ENCODE measurements at places on chromosomes 2 and 18.

DNA sequence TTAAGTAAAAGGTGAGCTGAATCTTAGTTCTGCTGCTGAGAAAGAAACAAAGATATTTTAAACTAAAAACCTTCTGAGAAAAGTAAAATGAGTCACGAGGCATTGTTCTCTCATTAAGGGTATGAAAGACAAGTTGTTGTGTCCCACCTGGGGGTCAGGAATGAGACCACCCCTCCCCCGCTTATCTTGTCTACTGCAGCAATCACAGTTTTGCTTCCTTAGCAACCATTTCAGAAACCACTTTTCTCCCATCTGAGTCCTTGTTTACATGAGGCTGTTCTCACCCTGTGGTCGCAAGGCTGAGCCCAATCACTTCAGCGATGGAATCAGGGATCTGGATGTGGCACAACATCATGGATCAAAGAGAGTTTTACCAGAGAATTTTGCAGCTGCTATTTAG is 377.6 kb upstream of the NETO1 start:
- no peak for DNase-seq

DNA sequence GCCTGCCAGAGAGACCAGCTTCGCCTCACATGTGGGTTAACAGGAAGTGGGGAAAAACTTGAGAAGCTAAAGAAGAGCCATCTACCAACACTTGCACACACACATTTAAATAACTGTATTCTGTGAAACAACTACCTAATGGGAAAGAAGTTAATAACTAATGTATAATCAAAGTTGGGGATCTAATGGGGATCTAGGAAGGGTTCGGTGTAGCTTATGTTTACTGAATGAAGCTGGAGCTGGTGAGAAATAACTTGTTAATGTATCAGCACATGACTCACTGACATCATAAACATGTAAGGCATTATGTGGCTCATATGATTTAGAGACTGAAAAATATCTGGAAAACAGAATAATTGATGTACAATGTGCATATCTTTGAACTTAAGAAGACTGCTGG is 421.3 kb upstream of the NXPH2 start:
- no peak for DNase-seq

DNA sequence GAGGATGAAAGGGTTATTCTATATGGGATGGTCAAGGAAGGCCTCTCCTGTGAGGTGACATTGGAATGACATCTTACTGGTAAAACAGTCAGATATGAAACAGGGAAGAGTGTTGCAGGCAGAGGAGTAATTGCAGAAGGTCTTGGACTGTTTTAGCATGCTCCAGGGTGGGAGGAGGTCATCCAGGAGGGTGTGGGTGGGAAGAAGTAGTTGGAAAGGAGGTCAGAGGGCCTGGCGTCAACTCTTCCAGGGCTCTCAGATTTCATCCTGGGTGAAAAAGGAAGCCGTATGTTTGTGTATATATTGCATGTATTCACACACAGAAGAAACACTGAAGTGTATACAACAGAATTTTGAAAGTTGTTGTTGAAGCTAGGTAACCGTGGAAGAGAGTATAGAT is 48.2 kb downstream of the ATP9B start:
- DNase-seq, result no peak

DNA sequence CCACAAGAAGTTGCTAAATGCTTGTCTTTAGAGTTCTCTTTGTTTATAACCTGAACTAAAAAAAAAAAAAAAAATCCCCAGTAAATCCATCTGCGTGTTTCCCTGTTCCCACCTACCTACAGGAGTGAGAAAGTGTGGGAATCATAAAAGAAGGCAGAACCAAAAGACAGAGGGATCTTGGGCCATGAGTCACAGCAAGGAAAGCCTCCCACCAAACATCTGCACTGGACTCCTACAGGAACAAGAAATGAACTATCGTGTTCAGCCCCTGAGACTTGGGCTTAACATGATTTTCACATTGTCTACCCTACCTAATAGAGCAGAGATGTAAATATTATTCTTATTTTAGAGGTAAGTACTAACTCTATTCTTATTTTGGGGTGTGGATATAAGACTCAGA is 1761.2 kb upstream of the CELF4 start:
- no peak for DNase-seq

GRCh38 chr2:46062637-46063412 is 234.4 kb upstream of the EPAS1 start:
- peak; percentile 46 for DNase-seq

- DNase-seq, result no peak
Measured at GRCh38 chr2:202705446-202706020, 70.8 kb downstream of the FAM117B start.

- DNase-seq, result no peak
Measured at GRCh38 chr18:27771571-27771970, 405.4 kb downstream of the CDH2 start.

DNA sequence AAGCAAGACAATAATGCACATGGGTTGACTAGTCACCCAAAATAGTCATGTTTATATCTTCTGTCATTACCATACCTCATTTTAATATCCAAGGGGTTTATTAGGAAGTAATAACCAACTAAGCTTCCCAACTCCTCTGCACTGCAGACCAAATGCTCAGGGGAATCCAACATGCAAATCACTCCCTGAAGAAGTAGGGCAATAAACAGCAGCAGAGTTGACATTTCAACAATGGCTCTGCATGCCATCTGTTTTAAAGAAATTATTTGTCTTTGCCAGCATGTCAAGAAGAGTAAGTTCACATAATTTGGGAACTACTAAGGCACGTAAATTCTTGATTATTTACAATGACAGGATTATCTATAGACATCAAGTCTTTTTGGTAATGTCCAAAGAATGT is 84.4 kb upstream of the LYPD1 start:
- no peak for DNase-seq

DNA sequence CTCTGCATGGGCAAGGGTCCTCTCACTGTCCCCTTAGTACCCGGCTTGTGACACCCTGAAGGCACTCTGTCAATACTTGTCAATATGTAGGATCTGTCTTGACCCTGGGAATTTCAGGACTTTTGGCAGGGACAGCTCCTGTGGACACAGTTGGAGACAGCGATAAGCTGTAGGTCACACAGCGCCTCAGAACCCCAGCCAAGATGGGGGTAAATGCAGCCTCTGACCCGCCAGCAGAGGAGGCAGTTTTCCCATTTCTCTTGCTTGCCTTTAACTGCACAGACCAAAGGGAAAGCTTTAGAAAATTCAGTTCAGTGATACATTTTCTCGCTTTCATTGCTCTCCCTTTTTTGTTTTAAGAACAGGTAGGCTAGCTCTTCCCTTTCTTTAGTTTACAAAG is 54.8 kb upstream of the KLHL29 start:
- DNase-seq, result no peak

GRCh38 chr18:13235421-13235831 is 16.9 kb downstream of the LDLRAD4 start:
- no peak for DNase-seq

- no peak for DNase-seq
Measured at GRCh38 chr2:236772220-236772837, 202.7 kb downstream of the ACKR3 start.

DNA sequence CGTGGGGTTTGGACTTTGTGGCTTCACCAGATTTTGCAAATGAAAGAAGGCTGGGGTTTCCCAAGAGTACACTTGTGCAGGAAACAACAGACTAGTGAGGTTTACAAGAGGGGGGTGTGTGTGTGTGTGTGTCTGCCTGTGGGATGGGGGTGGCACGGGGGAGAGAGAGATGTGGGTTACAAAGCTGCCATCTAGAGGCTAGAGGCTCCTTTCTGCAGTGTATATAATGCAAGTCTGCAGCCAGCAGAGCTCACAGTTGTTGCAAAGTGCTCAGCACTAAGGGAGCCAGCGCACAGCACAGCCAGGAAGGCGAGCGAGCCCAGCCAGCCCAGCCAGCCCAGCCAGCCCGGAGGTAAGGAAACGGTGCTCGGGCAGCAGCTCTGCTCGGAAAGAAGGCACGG is at the start of gene ACKR3:
Gene ACKR3, plus strand, starts transcription at position 253 of the 401 bp plus-strand sequence. CDS start 10,641 bp downstream, outside the sequence.
- DNase-seq, result peak; percentile 74

- DNase-seq, result no peak
Measured at GRCh38 chr2:109275120-109276012, 146.4 kb downstream of the SH3RF3 start.

Measured in activated T-helper 1 cell treated with anti-CD3 and anti-CD28 coated beads, Interleukin-12 subunit alpha, Interleukin-12 subunit beta, Interleukin-2, Interleukin-4 antibody, amounts not matched to agents 30 ng/mL and 10 ng/mL and 1 ng/mL, durations not matched to agents 14 hours and 24 hours and 36 hours (primary cell).